Lower leg skin (tissue), 4 donors: ENCODE measurements at places on chromosomes 5 and 9. TPM values are rescaled to one million over a fixed set of nuclear protein-coding genes. Genes with fewer than 3 reads are reported as not detected.

GRCh38 chr5:141155540-141156374 lies 5.9 kb downstream of the PCDHB6 start:
- no peak for DNase-seq

GRCh38 chr5:154291917-154292316 lies 101.4 kb downstream of the GALNT10 start:
- DNase-seq = no peak

DNA sequence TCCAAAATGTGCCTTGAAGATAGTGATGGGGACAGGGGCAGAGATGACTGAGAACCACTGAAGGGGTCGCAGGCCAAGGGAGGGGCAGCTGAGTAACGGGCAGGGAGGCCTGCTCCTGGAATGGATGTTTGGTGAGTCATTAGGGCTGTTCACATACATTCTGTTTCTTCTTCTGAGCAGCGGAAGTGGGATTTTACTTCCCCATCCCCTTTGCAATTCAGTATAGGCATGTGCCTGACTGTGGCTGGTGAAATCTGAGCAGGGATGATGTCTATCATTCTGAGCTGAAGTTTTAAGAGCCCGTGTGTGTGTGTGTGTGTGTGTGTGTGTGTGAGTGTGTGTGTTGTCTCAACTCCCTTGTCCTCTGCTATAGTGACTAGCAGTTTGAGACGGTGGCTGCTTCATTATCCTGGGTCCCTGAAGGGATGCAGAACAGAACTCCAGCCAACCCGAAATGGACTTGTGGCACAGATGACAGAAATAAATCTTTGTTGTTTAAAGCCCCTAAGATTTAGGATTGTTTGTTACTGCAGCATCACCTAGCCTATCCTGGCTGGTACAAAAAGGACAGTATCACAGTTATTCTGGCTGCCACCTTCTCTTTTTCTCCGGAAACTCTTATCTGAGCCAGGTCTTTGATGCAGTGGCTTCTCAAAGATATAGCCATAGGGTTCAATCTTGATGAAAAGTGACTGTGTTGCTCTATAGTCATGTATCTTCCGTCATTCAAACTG lies 29.2 kb upstream of the TGFBI start:
- DNase-seq = no peak

DNA sequence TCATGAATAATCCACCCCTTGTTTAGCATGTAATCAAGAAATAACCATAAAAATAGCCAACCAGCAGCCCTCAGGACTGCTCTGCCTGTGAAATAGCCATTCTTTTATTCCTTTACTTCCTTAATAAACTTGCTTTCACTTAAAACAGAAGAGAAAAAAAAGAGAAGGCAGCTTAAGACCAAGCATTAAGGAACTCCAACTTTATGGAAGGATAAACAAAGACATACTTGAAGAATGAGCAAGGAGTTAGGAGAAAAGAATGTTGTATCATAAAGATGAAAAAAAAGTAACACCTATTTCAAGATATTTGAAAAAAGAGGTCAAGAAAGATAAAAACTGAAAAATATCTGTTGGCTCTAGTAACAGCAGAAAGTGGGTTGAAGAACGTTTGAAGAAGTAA lies 107.6 kb downstream of the RNF180 start:
- DNase-seq = no peak

SKP2 gene
- total RNA-seq = 9.8 TPM

DNA sequence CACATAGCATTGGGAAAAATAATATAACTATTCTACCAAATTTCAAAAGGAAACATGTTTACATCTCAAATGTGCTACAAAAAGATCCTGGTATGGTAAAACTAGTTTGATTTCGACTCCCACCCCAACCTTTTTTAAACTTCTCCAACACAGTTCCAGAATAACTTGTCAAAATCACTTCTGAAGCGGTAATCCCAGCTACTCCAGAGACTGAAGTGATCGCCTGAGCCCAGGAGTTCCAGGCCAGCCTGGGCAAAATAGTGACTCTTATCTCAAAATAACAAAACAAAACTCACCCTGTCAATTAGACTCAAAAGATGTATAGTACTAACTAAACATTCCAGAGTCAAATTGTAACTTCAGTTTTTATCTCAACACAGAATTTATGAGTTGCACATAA lies 71.3 kb upstream of the RNF38 start:
- DNase-seq = no peak

GRCh38 chr5:6354848-6355247 lies 23.5 kb downstream of the MED10 start:
- DNase-seq = no peak

- no peak for DNase-seq
Measured at GRCh38 chr9:93083592-93084470, 12.2 kb upstream of the CARD19 start.

CAAP1 gene
- 22.0 TPM for total RNA-seq

DNA sequence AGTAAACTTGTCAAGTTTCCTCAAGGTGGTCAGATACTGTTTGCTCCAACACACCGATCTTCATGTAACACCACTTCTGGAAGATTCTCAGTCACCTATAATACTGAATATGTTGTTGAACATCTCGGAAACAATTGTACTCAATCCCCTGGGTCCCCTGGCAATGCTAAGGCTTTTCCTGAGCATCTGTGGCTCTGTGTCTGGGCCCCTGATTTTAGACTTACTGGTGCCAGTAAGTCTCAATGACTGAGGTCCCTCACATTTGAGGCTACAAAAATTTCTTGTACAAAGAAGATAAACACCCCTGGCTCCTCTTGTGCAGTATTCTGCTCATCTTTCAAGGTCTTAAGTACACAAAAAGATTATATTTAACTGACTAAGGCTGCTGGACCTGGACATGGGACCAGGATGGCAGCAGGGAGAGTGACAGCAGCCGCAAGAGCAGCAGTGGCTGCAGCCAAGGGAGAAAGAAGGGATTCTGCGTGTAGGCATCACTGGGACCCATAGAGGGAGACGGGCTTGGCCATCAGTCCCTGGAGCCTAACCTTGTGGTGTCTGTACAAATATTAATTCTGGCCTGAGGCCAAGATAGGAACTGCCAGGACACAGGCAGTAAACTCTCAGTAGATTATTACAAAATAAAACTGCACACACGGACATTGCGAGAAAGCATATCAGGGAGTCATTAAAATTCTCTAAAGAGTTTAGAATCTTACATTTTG lies 49.0 kb upstream of the TNPO1 start:
- no peak for DNase-seq
